ENCODE measurements at places on chromosomes 1 and 21.
A peak's percentile ranks its signal among the peaks of the same experiment; 100 is the strongest.

GRCh38 chr1:105914403-105914802 is 1142.1 kb upstream of the PRMT6 start:
- no peak for DNase-seq

DNA sequence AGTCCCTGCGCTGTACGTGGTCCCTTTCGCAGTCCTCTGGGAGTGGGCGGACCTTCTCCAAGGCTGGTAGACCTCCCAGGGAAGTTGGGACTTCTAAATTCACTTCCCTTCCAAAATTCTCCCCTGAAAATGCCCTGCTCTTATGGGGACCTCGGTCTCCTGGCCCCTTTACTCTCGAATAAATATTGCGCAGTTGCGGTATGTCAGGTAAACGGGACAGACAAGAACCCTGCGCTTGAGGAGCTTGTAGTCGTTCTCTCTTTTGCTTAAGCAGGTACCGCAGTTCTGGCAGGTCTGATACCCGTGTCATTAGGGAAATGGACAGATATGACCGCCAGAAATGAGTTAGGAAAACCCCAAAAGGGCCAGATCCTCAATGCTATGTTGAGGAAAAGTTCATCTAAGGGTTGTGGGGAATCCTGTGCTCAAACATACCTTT is 561 bp downstream of the KIF2C start:
- no peak for DNase-seq

GRCh38 chr1:234687011-234687410 is 77.0 kb upstream of the IRF2BP2 start:
- no peak for DNase-seq

GRCh38 chr1:60876952-60877351 is 205.4 kb upstream of the NFIA start:
- no peak for DNase-seq

DNA sequence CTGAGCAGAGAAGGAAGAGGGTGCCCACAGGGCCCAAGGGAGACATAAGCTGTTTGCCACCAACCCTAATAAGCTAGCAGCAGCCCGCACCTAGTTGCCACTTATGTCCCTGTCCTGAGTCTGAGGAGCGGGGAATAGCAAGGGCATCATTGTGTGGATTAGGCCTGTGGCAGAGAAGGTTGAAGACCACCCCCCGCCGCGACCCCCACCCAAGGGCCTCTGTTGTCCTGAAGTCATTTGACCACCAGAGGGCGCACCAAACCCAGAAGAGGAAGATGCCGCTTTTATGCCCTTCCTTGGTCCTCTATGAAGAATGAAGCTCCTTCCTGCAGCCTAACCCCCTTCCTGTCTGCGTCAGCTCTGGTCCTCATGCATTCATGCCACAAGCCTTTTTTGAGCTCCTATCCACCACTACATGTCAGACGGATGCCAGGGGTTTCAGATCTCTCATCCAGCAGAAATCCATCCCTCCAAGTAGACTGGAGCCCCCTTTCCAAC is 16.6 kb downstream of the RHBG start:
- DNase-seq = peak; percentile 80

DNA sequence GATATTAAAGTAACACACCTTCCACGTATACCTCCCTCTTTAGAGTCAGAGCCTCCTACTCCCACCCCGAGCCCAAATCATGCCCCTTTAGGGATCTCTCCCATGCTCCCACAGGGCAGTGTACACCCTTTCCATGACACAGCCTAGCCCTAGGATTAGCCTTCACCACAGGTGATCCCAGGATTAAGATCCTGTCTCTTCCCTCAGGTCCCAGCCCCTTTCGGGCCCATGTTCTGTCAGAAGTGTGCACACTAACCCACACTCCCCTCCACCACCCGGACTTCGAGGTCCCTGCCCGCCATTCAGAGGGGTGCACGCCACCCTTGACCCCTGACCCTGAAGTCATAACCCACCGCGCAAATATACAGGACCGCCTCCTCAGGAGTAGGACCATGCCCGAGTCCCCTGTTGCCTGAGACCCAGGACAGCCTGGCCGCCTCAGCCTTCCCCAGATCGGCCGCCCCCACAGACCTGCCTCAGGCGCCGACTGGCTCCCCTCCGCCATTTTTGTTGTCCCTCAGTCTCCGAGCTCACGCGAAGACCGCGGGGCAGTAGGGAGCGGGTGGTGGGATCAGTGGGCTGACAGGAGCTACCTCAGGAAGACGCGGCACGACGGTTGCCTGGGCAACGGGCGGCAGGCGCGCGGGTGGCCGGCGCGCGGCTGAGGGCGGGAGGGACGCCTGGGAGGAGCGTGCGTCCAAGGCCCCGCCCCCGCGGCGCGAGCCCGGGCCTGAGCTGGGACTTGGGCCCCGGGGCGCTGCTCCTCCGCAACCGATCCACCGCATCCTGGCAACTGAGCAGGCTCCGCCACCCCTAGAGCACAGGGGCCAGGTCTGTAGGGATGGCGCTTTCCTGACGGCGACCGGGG is at the start of gene AGBL4:
TSS of gene AGBL4 (minus strand) at position 663 of the 868 bp plus-strand sequence.
- DNase-seq = no peak

DNA sequence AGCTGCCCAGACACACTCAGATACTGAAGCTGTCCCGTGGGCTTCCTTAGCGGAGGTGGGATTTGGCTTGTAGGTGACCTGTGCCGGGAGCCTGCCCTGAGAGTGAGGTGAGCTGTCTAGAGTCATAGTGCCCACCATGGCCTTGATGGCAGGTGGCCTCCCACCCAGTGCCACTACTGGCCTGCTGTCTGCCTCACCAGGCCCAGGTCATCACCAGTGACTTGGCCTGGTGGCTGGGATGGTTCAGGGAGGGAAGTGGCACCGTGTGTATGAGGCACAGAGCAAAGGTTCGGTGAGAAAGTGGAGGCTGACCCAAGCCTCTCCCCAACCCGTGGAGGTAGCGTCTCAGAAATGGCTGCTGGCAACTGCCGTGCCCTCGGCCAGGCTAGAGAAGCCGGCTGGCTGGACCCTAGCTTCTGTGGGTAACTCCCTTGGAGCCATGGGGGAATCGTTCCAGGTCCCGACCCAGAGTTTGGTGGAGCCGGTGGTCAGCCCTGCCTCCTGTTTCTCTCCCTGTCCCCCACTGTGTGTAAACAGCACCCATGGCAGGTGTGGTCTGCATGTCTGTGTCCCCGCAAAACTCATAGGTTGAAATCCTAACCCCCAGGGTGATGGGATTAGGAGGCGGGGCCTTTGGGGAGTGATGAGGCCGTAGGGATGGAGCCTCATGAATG is 155.4 kb upstream of the C1orf174 start:
- no peak for DNase-seq

- DNase-seq = no peak
These were observed 33.9 kb downstream of the DDR2 start for GRCh38 chr1:162666006-162666645.

DNA sequence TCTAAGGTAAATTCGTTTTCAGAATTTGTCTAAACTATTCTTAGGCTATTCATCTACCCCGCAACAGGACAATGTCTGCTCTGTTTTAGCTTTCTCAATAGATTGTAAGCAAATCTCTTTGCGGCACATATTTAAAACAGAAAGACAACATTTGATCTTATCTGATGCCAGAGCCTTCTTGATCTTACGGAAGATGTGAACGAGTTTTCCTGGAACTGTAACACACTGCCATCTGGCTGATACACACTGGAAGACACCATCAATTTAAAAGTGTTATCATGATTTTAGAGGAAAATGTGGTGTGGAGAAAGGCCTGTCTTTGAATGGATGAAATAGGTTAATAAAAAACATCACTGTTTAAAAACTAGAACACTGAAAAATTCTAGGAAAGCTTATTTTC is 36.1 kb downstream of the COA6 start:
- peak; percentile 27 for DNase-seq

DNA sequence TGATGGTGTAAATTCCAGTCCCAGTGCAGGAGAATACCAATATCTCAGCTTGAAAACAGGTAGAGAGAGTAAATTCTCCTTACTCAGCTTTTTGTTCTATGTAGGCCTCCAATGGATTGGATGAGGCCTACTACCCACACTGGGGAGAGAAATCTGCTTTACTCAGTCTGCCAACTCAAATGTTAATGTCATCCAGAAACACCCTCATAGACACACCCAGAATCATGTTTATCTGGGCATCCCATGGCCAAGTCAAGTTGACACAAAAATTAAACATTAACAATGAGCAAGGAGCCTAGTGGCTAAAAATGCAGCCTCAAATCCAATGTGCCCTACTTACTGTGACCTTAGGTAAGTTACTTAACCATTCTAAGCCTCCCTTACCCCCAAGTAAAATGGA is 6.9 kb upstream of the HLX start:
- DNase-seq = no peak

- no peak for DNase-seq
These were observed 52.3 kb downstream of the VPS13D start for GRCh38 chr1:12282142-12282541.

GRCh38 chr1:34199927-34200326 is 23.2 kb downstream of the C1orf94 start:
- DNase-seq = no peak

DNA sequence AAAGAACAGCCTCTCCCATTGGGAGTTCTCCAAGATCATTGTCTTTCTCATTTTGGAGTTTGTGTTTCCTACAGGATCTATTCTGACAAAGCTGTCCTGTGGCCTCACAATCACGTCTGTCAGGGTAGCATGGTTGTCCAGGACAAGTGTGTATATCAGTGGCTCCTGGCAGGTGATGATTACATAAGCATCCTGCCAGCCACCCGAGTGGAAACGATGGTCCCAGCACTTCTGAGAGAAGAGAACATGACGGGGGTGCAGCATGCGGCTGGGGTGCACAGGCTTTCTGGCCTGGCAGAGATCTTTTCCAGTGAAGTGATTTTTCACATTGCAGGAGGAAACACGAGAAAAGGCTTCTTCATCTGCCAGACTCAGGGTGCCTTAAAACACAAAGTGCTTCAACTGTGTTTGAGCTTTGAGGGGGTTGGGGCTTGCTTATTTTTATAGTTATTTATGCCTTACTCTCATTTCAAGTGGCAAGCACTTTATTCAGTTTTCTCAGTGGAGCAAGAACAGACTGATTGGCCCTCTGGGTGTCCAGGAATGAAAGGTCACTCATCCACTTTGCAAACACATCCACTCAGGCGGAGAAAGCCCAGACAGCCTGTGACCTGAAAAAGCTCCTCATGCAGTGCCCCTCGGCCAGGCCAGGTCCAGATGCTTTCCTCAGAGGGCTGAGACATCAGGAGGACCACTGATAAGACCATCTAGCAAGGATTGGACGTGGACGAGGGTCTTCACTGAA is 186.0 kb downstream of the DUSP10 start:
- DNase-seq = no peak

DNA sequence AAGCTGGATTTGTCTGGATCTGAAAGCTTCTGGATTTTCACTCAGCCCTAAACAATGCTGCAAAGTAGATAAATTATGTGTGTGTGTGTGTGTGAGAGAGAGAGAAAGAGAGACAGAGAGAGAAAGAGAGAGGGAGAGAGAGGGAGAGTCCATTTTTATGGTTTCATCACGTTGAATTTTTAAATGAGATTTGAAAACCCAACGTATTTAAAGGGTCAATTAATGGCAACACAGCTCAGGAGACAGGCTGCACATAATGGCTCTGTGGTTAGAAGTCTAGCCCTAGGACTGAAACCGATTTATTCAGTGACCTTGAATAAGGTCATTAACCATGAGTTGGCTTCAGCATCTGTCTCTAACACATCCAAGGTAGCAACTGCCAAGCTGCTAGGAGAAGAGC is 35.3 kb upstream of the FMN2 start:
- no peak for DNase-seq

GRCh38 chr1:160124705-160125478 is 9.3 kb downstream of the ATP1A2 start:
- DNase-seq = no peak

DNA sequence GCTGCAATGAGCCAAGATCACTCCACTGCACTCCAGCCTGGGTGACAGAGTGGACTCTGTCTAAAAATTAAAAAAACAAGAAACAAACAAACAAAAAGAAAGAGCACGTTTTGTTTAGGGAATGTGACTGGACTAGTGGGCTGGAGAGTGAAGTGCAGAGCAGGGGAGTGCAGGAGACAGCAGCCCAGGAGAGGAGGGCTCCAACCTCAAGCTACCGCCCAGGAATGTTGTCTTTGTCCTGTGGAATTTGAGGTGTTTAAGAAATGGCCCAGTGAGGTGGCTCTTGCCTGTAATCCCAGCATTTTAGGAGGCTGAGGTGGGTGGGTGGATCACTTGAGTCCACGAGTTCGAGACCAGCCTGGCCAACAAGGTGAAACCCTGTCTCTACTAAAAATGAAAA is 42.4 kb upstream of the MTF2 start:
- DNase-seq = no peak

GRCh38 chr1:147515045-147515869 is 26.0 kb upstream of the BCL9 start:
- DNase-seq = no peak

DNA sequence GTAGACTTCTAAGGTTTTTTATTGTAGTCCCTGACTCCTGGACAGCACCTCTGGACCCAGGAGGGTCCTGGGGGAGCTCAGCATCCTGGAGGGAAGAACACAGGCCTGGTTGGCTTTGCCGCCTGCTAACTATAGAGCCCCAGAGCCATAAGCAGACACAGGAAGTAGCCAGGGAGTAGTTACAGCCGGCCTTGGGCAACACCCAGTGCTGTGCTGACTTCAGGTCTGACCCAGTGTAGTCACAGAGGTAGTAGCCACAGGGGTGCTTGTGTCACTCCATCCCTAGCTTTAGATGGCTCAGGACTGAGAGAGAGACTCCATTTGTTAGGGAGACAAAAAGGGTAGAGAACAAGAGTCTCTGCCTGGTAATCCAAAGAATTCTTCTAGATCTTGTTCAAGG is 21.9 kb downstream of the MCOLN2 start:
- no peak for DNase-seq

DNA sequence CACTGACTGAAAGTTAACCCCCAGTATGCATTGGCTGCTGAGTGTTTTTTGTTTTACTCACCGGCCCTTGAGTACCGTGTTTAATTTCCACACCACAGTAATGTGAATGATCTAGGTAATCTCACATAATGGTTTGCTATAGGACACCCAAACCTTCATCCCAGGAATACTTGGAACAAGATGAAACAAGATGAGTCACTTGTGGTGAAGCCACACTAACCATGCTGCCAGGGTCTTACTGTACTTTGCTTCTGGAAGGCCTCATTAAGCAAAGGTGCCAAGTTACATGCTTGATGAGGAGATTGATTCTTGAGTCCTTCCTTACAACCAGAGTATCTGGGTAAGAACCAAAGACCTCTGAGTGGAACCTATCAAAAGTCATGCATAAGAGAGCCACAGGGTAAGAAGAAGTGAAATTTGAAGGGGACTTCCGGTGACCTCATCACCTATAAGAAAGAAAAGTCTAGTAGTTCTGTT is 163.3 kb downstream of the NRIP1 start:
- peak; percentile 18 for DNase-seq

- DNase-seq = no peak
These were observed 845.6 kb downstream of the ADGRL2 start for GRCh38 chr1:82646336-82646735.

DNA sequence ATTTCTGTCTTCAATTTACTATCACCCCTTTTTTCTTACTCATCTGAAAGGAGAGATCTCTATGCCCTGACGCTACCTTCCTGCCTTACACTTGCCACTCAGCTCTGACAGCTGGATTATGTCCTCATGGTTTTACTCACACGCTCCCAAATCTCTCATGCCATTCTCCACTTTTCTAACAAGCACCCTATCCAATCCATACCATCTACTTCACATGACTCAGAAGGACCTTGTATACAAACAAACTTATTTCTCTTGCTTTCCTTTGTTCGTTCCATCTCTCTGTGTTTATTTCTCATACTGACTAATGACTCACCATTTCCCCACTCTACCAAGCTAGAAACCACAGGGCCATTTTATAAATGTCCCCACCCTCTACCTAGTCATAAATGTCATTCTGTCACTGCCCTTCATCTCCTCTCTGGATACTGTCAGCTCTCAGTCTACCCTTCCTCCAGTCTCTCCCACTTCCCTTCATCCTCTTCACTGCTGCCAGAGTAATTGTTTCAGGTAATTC is 87.3 kb downstream of the USP24 start:
- DNase-seq = no peak

Data from DND-41 (cell line).